ENCODE measurements at places on chromosomes 1 and 21.

DNA sequence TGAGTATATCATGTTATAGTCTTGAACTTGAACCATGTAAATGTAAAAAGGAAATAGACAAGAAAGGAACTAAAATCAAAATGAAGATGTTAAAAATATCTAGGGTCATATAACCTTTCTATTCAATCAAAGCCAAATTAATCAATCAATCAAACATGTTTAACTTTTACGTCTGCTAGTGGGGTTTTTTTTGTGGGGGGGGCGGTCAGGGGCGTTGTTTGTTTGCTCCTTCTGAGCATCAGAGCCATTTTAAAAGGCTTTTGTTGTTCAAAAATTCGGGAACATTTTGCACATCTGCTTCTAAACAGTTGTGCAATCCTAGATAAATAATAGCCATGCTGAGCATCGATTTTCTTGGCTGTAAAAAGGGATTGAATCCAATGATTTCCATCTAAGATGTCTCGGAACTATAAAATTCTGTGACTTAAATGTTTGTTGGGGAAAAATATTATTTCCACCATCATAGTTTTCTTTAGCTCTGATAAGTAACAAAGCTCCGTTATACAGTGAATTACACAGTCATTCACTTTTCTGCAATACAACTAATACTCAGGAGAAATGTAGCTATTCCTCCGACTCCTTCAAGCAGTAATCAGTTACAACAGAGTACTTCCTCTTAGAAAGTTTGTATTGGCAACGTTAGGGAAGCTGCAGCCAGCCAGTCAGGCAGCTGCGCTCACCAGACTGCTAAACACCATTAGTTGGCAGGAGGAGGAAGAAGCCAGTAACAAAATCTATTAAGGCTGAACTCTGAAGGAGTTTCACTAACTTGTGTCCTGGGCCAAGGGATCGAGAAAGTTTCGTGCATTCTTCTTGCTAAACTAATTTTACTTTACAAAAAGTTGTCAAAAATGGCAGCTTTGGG is 2.2 kb downstream of the SPATA6 start:
- no peak for DNase-seq

DNA sequence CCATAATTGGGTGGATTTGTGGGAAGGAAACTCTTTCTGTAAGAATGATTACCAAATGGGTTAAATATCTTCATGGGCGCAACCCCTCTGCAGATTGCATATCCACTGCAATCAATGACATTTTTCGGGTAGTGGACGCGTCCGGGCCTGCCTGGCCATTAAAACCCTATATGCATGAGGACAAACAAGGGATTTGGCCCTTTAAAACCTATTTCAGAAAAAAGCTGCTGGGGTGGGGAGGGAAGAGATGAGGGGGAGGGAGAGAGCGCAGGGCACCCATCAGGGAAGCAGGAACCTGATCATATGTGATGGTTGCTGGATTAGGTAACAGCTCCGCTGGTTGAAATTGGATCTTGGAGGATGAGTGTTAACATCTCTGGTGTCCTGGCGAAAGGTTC is 228.8 kb downstream of the PBX1 start:
- no peak for DNase-seq

GRCh38 chr1:116110567-116111523 is at the start of gene MAB21L3:
MAB21L3 (plus strand) TSS chr1:116111399; CDS start chr1:116112616, 1,217 bp downstream.
- DNase-seq = peak; percentile 5

- DNase-seq = no peak
Observed at GRCh38 chr1:24195136-24195535, 8.0 kb upstream of the IFNLR1 start.

DNA sequence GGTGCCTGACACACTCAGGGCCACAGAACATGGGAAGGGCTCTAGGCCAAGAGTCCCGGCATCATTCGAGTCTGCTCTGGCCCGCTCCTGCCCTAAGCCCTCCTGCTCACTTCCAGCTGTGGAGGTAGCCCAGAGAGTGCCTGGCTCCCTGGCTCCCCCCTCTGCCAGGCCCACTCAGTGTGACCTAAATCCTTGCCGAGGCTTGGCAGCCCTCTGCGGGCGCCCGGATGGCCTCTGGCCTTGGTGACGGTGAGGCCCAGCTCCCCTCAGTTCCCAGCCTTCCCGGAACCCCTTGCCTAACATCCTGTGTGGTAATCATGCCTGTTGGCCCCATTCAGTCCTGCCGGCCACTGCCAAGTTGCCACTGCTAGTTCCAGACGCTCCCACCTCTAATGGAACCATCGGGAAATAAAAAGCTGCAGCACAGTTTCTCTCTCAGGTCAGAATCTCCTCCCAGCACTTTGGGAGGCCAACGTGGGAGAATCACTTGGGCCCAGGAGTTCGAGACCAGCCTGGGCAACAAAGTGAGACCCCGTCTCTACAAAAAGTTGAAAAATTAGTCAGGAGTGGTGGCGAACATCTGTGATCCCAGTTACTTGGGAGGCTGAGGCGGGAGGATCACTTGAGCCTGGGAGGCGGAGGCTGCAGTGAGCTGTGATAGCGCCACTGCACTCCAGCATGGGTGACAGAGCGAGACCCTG is 1.2 kb upstream of the H6PD start:
- no peak for DNase-seq

- DNase-seq = no peak
Observed at GRCh38 chr1:213600879-213601278, 386.9 kb upstream of the PROX1 start.

DNA sequence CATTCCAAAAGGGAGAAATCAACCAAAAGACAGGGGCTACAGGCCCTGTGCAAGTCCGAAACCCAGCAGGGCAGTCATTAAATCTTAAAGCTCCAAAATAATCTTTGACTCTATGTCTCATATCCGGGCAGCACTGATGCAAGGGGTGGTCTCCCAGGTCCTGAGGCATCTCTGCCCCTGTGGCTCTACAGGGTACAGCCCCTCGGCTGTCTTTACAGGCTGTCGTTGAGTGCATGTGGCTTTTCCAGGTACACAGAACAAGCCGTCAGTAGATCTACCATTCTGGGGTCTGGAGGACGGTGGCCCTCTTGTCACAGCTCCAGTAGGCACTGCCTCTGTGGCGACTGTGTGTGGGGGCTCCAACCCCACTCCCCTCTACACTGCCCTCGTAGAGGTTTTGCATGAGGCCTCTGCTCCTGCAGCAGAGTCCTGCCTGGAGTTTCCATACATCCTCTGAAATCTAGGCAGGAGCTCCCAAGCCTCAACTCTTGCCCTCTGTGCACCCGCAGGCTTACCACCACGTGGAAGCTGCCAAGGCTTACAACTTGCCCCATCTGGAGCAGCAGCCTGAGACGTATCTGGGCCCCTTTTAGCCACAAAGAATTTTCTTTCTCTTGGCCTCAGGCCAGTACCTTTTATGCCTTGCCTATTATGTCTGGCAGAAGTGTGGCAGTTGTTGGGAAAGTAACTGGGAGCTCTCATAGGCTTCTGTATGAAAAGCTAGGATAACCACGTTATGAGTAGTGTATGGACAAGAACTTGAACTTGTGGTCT is 52.5 kb downstream of the POU2F1 start:
- no peak for DNase-seq

GRCh38 chr1:19837866-19838265 is 22.8 kb upstream of the RNF186 start:
- DNase-seq = no peak

DNA sequence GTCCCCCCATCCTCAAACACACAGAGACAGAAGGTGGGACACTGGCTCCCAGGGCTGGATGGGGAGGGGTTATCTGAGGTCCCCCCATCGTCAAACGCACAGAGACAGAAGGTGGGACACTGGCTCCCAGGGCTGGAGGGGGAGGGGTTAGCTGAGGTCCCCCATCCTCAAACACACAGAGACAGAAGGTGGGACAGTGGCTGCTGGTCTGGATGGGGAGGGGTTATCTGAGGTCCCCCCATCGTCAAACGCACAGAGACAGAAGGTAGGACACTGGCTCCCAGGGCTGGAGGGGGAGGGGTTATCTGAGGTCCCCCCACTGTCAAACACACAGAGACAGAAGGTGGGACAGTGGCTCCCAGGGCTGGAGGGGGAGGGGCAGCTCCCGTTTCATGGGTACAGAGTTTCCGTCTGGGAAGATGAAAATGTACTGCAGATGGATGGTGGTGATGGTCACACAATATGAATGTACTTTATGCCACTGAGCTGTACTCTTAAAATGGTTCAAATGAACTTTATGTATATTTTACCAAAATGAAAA is 69.2 kb downstream of the SCCPDH start:
- no peak for DNase-seq

DNA sequence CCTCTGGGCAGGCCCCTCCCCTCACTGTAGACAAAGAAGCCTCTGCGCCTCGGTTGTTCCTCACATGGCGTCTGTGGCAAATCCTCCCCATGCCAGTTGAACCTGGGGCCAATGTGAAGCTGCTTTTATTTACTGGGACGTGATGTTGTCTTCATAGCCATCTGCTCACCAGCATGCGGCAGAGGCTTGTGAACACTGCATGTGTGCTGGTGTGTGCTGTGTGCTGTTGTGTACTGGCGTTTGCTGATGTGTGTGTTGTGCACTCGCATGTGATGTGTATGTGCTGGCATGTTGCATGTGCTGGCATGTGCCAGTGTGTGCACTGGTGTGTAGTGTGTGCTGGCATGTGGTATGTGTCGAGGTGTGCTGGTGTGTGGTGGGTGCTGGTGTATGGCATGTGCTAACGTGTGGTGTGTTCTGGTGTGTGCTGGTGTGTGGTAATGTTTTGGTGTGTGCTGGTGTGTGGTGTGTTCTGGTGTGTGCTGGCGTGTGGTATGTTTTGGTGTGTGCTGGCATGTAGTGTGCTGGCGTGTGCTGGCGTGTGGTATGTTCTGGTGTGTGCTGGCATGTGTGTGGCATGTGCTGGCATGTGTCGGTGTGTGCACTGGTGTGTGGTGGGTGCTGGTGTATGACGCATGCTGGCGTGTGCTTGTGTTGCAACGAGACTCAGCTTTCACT is 37.2 kb upstream of the TRAPPC10 start:
- no peak for DNase-seq

GRCh38 chr21:32612999-32613337 is 791 bp upstream of the CFAP298 start:
- no peak for DNase-seq

DNA sequence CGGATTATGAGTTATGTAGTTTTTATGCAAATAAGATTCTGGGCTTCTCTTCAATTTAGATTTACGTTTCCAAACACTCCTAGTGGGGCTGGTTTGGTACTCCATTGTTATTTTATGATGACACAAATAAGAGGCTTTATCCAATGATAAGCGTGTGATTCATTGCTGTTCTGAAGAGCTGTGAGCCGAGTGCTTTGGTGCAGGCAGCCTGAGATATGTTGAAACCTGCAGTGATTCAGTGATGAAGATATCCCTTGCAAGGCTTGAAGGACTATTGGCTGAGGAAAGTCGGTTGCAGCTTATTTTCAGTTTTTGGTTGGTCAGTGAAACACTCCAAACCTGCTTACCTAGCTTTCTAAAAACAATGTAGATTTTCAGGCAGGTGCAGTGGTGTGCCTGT is 112.2 kb downstream of the RYR2 start:
- no peak for DNase-seq

DNA sequence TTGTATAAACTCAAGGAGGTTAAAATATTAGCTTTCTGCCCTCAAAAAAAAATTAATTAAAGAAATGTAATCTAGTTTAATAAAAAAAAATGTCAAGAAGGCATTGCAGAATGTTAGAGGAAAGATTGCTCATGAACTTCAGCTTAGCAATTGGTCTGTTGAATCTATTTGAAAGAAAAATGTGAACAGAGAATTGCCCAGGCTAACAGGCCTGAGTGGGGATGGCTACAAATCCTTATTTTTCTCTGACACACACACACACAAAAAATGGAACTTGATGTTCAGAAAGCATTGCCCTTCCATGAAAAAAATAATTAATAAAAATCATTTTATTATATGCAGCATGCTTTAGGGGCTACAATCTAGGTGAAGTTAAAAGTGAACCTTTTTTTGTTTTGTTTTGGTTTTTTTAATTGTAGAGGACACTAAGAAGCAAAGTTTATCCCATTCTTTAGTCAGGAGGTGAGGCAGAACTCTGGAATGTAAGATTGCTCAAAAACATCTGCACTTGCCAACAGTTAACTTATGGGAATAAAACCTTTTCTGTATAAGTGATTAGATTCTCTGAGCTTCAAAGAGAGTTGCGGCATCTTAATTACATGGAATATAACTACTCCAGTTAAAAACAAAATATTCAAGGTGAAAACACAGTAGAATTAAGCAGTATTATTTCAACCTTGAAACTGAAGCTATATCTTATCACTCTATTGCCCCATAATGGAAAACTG is 658.5 kb upstream of the ADGRL2 start:
- no peak for DNase-seq

DNA sequence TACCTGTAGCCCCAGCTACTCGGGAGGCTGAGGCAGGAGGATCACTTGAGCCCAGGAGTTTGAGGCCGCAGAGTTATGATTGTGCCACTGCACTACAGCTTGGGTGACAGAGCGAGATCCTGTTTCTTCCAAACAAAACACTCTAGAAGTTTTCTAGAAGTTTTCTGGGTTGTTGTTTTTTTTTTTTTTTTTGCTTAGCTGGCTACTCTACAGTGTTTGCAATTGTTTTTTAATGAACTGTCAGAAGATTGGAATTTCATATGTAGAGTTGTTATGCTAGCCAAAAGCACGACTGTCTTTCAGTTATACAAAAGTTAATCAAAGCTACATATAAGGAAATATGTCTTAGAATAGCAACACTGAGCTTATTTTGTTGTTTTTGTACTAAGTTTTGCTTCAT is 30.9 kb upstream of the NEXN start:
- DNase-seq = no peak
